ENCODE measurements at places on chromosomes 11 and 22.

GRCh38 chr22:20427104-20427944 lies 10.3 kb downstream of the SCARF2 start:
- no peak for DNase-seq

DNA sequence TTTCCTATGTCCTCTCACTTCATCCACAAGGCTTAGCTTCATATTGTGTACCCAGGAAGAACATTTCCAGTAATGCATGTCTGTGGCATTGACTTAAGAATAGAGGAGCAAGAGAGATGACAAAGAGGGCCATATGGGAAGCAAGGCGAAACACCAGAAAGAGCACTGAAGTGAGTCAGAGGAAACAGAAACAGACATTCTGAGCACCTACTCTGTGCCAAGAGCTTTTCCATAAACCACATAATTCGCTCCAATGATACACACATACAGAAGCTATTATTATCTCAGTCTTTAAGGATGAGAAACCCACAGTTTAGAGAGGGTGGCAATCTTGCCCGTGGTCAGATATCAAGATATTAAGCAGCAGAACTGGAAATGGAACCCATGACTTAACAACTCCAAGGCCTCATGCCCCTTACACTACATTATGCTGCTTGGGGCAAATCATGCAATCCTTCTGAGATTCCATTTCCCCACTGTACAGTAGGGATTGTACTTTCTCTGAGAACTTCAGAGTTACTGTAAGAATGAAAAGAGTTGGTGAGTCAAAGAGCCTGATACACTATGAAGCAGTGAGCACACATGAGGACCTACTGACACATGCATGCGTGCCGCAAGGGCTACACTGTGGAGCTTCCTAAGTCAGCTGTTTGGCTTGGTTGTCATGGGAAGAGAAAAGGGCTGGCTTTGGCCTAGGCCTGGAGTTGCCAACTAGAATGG lies 126.6 kb downstream of the KCNC1 start:
- DNase-seq = no peak

DNA sequence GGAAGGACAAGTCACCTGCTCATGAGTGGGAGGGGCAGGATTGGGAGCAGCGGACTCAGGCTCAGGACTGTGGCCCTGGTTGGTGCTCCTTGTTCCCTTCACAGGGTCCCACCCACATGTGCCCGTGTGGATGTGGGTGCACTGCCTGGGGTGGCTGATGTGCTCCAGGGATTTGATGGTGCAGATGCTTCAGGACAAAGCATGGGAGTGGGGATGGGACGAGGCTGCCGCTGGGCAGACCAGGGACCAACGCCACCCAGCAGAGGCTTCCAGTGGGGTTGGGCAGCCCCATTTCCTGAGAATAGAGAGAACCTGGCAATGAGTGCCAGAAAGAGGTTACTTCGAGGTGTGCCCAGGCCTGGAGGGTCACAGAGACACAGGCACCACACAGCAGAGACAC lies 65.5 kb upstream of the IGLL5 start:
- DNase-seq = no peak

- no peak for DNase-seq
Observed at GRCh38 chr11:95566211-95566610, 223.4 kb downstream of the FAM76B start.

DNA sequence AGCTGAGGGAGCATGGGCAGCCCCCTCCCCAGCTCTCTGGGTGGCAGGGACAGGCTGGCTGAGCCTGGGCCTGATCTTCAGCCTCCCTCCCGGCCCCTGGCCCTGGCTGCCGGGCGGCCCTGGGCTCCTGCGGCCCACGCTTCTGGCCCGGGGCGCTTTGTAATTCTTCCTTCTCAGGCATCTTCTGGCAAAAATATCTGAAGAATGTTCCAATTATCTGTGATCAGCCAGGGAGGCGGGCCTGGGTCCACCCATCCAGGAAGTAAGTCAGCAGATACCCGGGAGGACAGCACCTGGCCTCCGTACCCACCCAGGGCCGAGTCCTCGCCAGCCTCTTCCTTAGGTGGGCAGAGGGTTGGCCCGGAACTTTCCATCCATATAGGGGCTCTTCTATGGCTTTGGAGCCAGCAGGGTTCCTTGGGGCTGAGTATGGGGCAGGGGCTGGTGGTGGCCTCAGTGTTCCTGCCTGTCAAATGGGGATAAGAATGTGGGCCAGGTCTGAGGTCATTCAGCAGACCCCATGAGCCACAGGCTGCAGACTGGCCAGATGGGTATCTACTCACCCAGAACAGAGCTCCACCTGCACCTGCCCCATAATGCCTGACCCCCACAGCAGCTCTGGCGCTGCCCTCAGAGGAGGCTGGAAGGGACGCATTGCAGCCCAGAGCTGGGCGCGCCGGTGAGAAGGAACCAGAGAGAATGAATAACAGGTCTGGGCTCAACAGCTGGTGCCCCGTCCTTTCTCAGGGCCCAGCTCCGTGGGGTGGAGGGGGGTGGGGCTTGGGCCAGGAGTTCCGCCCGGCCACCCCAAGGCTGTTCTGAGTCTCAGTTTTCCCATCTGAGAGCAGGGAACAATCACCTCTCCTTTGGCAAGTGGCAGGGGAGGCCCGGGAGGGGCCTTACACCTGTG lies 16.2 kb downstream of the WNT7B start:
- DNase-seq = no peak

GRCh38 chr11:75380716-75381420 lies 18.4 kb upstream of the RPS3 start:
- no peak for DNase-seq

- no peak for DNase-seq
Observed at GRCh38 chr11:103978616-103979595, 57.5 kb upstream of the DDI1 start.

DNA sequence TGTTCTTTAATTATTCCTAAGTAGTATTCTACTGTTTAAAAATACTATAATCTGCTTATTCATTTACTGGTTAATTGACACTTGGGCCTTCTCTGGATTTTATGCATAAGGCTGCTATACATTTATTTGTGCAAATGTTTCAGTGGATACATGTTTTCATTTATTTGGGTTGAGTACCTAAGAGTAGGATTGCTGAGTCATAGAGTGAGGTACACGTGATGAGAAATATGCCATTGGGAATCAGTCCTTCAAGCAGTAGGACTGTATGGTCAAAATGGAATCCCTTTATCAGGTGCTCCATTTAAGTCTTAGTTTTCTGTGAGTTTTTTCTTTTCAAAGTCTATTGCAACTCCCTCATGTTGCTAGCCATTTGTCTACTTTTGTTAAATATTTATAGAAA lies 275.2 kb upstream of the SORL1-AS1 start:
- DNase-seq = no peak
